ENCODE measurements at places on chromosomes 2 and 18. TPM values are rescaled to one million over a fixed set of nuclear protein-coding genes. Genes with fewer than 3 reads are reported as not detected.

DNA sequence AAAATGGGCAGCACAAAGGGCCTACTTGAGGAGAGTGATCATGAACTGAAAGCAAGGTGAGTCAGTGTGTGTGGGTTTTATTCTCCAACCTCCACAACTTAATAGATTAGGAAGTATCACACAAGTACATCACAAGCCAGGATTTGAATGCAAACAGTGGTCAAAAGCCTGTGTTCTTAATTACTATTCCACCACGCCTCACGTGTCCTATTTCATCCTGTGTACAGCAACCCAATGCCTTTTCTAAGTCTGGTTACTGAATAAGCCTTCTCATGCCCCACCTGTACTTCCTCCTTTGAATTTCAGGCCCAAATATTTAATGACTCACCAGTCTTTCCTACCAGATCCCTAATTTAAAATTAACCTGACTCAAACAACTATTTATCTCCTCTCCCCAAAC lies 755.7 kb upstream of the SLC8A1 start:
- no peak overlapping the region for H3K4me3 ChIP-seq
- no peaks in the 10 kb centered on the region for H3K36me3 ChIP-seq
- H3K27me3 ChIP-seq = no peaks in the 10 kb centered on the region
- no peaks in the 10 kb centered on the region for H3K4me1 ChIP-seq
- no peak overlapping the region for H3K27ac ChIP-seq
- no peak for DNase-seq

GRCh38 chr2:238362626-238363025 lies 42.3 kb downstream of the TRAF3IP1 start:
- no peak overlapping the region for H3K27ac ChIP-seq
- peaks cover 18% of the 10 kb centered on the region for H3K36me3 ChIP-seq
- no peak for DNase-seq
- no peaks in the 10 kb centered on the region for H3K4me1 ChIP-seq
- no peak overlapping the region for H3K4me3 ChIP-seq

GRCh38 chr2:40511661-40512213 lies 59.8 kb upstream of the SLC8A1 start:
- no peaks in the 10 kb centered on the region for H3K27me3 ChIP-seq
- no peak overlapping the region for H3K4me3 ChIP-seq
- H3K36me3 ChIP-seq = no peaks in the 10 kb centered on the region
- no peaks in the 10 kb centered on the region for H3K4me1 ChIP-seq

- no peaks in the 10 kb centered on the region for H3K27me3 ChIP-seq
- H3K4me1 ChIP-seq = no peaks in the 10 kb centered on the region
- H3K27ac ChIP-seq = no peak overlapping the region
- no peak for DNase-seq
- H3K36me3 ChIP-seq = no peaks in the 10 kb centered on the region
- no peak overlapping the region for H3K4me3 ChIP-seq
These were observed 167.4 kb downstream of the SPAG16 start for GRCh38 chr2:213451542-213452239.

GRCh38 chr2:81528852-81529480 lies 1224.4 kb upstream of the LRRTM1 start:
- H3K27me3 ChIP-seq = no peaks in the 10 kb centered on the region
- H3K36me3 ChIP-seq = no peaks in the 10 kb centered on the region
- DNase-seq = no peak
- H3K4me1 ChIP-seq = no peaks in the 10 kb centered on the region
- H3K4me3 ChIP-seq = no peak overlapping the region

DNA sequence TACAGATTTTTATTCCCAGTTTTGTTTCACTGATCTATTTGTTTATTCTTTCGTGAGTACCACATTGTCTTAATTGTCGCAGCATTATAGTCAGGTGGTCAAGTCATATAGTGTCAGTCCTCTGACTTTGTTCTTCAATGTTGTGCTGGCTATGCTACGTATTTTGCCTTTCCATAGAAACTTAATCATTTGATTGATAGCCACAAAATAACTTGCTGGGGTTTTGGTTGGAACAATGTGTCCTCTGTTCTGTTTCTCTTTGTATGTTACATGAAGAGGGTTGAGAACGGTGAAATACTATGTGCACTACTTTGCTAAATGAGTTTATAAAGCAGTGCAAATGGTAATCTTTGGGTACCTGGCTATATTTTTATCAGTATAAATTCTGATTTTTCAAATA lies 64.9 kb upstream of the TTC27 start:
- H3K27ac ChIP-seq = no peak overlapping the region
- no peaks in the 10 kb centered on the region for H3K27me3 ChIP-seq
- no peak overlapping the region for H3K4me3 ChIP-seq
- no peaks in the 10 kb centered on the region for H3K4me1 ChIP-seq

DNA sequence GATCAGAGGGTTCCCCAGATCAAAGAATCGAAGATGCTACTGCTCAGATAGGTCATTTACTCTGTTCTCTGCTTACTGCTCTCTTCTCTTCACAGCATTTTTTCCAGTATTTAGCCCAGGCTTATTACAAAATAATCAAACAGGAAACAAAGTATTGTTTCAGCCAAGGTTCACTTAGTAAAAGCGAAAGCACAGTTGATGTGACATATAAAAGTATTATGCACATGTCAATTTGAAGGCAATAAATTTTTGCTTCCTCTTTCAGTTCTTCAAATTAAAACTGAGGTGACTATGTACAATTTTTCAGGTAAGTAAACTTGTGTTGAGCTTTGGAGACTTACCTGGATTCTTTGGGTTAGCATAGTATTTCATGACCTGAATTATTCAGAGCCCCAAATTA lies 262.8 kb upstream of the CHST9 start:
- DNase-seq = no peak
- no peaks in the 10 kb centered on the region for H3K36me3 ChIP-seq
- no peak overlapping the region for H3K27ac ChIP-seq

DNA sequence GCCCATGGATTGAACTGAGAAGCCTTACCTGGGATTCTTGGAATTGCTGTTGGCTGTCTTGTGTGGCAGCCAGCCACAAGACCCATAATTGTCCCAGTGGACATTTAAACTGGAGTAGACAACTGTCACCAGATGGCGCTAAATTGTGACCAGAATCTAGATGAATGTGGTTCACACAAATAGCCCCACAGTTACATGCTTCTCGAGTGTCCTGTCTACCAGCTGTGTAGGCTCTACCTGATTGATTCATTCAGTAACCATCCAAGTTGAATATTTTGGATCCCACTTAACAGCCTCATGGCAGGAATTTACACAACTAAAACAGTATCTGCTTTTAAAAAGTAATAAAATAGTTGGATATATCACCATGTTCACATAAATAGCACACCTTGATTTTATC lies 73.2 kb downstream of the MAP4K4 start:
- no peak overlapping the region for H3K4me3 ChIP-seq
- no peak overlapping the region for H3K27ac ChIP-seq
- no peaks in the 10 kb centered on the region for H3K27me3 ChIP-seq

DNA sequence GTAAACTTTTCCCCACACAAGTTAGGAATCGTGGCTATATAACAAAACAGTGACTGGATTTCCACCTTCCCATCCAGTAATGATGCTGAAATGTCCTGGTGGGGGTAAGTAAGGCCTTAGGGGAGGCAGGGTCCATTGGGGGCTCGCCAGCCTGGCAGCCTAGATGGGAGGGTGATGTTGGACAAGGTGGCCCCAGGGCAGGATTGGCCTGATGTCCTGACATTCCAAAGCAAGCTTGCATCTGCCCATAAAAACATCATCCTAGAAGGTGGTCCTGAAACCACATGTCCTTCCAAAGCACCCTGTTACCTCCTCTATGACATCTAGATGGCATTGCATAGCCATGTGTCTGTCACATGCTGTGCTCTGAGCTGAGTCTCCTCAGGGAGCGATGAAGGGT lies 54.1 kb upstream of the RAB6C start:
- no peak overlapping the region for H3K4me3 ChIP-seq
- DNase-seq = no peak
- no peaks in the 10 kb centered on the region for H3K4me1 ChIP-seq
- H3K27ac ChIP-seq = no peak overlapping the region

- H3K27ac ChIP-seq = no peak overlapping the region
- H3K36me3 ChIP-seq = no peaks in the 10 kb centered on the region
- H3K27me3 ChIP-seq = no peaks in the 10 kb centered on the region
- H3K4me1 ChIP-seq = no peaks in the 10 kb centered on the region
- DNase-seq = no peak
These were observed 35.7 kb upstream of the GPR155 start for GRCh38 chr2:174522553-174522952.

- H3K4me3 ChIP-seq = no peak within 1 kb of the TSS
- H3K4me1 ChIP-seq = peaks cover 13% of the 10 kb centered on the region
- H3K36me3 ChIP-seq = no peaks in the 10 kb centered on the region
These were observed at the start of gene GAL3ST2 for GRCh38 chr2:241776336-241777169. Gene GAL3ST2 (plus strand): TSS chr2:241776822. CDS start chr2:241776956, 134 bp downstream.

GRCh38 chr2:114729026-114729425 lies 286.6 kb downstream of the DPP10 start:
- no peak overlapping the region for H3K27ac ChIP-seq
- H3K36me3 ChIP-seq = no peaks in the 10 kb centered on the region

Gene BBS5
- 2.0 TPM for total RNA-seq

Gene SCG2
- total RNA-seq = not detected

Gene ASB18
- not detected for total RNA-seq

Gene CGREF1
- total RNA-seq = not detected

Gene REG1A
- total RNA-seq = not detected

Gene MYOM1
- not detected for total RNA-seq

Gene TTL
- 30.5 TPM for total RNA-seq

Gene SLC9A4
- not detected for total RNA-seq

Gene IL36G
- not detected for total RNA-seq

Gene HOXD9
- total RNA-seq = not detected

Gene STON1
- 0.63 TPM for total RNA-seq

Measured in Karpas-422 (cell line).